Tongue (tissue), 3 donors: ENCODE measurements at places on chromosomes 3 and 15. TPM values are rescaled to one million over a fixed set of nuclear protein-coding genes. Genes with fewer than 3 reads are reported as not detected.

The PLA2G4E gene
- total RNA-seq = 1.9 TPM

The GJD2 gene
- 0.10 TPM for total RNA-seq

The IL17RE gene
- total RNA-seq = 4.8 TPM

The ISY1 gene
- total RNA-seq = 33.7 TPM

The GRAMD2A gene
- total RNA-seq = 0.51 TPM

The DUOXA2 gene
- total RNA-seq = 1.2 TPM

The NCEH1 gene
- total RNA-seq = 4.7 TPM

The BLM gene
- total RNA-seq = 7.3 TPM

The TMEM108 gene
- 4.6 TPM for total RNA-seq

The ACKR4 gene
- total RNA-seq = 6.6 TPM

The VPS39 gene
- total RNA-seq = 36.1 TPM

The GPR15 gene
- not detected for total RNA-seq

The CFAP100 gene
- total RNA-seq = not detected

The GP9 gene
- total RNA-seq = not detected

The PARP6 gene
- total RNA-seq = 31.4 TPM

The CP gene
- total RNA-seq = 5.2 TPM

The SHC4 gene
- total RNA-seq = 7.7 TPM

The SH3GL3 gene
- 7.1 TPM for total RNA-seq

The PRR20G gene
- not detected for total RNA-seq

The SLITRK3 gene
- total RNA-seq = 0.51 TPM

The KIF15 gene
- 8.8 TPM for total RNA-seq

The SOX14 gene
- not detected for total RNA-seq
